ENCODE measurements at places on chromosomes 13 and 19.
A peak's percentile ranks its signal among the peaks of the same experiment; 100 is the strongest.

DNA sequence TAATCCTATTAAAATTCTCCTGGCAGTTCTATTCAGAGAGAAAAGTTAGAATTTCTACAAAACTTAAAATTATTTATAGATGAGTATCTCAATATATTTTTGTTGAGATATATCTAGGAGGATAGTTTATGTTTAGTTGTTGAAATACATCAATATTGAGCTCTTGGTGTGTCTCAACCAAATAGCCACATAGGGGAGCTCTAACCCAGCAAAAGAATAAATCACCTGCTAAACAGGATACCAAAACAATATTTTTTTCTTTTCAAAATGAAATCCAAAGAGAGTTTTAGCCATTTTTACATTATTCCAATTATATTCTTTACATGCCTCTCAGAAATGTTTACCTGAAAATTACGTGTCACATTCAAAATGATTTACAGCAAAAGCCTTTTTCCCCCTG lies 954.7 kb downstream of the SLITRK6 start:
- no peak for DNase-seq

- DNase-seq, result no peak
Measured at GRCh38 chr13:87906411-87906810, 235.2 kb downstream of the SLITRK5 start.

DNA sequence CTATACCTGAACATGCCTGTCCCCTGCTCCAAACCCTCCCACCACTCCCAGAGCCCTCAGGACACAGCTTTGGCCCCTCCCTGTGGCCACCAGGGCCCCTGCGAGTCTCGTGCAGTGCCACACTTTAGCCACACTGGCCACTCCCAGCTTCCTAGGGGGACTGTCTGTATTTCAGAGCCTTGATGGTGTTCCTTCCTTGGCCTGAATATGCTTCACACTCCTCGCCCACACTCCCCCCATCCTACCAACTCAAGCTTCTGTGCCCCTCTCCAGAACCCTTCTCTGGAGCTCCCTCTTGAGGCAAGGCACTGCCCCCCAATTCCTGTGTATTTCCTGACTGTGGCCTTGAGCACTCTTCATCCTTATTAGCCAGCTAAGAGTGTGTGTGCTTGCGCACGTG lies 80.2 kb downstream of the DPF1 start:
- DNase-seq, result no peak

GRCh38 chr19:52139252-52140031 lies at the start of gene ZNF616:
TSS of gene ZNF616 (minus strand) at chr19:52139938. CDS start at chr19:52130512, 9,426 bp downstream.
- peak; percentile 95 for DNase-seq

- no peak for DNase-seq
Measured at GRCh38 chr19:1858412-1859081, 4.8 kb downstream of the KLF16 start.

DNA sequence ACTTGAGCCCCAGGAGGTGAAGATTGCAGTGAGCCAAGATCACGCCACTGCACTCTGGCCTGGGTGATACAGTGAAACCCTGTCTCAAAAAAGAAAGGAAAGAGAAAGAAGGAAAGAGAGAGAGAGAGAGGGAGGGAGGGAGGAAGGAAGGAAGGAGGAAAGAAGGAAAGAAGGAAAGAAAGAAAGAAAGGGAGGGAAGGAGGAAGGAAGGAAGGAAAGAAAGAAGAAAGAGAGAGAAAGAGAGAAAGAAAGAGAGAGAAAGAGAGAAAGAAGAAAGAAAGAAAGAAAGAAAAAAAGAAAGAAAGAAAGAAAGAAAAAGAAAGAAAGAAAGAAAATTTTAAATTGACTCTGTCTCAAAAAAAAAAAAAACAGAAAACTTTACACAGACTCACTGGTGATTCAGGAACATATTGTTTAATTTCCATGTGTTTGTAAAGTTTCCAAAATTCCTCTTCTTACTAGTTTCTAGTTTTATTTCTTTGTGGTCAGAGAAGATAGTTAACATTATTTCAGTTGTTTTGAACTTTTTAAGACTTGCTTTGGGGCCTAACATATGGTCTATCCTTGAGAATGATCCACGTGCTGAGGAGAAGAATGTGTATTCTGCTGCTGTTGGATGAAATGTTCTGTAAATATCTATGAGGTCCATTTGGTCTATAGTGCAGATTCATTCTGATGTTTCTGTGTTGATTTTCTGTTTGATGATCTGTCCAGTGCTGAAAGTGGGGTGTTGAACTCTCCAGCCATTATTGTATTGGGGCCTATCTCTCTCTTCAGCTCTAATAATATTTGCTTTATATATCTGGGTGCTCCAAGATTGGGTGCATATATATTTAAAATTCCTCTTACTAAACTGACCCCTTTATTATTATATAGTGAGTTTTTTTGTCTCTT lies 204.4 kb upstream of the SERP2 start:
- DNase-seq, result no peak

- no peak for DNase-seq
Measured at GRCh38 chr13:26168835-26169234, 53.3 kb downstream of the RNF6 start.

DNA sequence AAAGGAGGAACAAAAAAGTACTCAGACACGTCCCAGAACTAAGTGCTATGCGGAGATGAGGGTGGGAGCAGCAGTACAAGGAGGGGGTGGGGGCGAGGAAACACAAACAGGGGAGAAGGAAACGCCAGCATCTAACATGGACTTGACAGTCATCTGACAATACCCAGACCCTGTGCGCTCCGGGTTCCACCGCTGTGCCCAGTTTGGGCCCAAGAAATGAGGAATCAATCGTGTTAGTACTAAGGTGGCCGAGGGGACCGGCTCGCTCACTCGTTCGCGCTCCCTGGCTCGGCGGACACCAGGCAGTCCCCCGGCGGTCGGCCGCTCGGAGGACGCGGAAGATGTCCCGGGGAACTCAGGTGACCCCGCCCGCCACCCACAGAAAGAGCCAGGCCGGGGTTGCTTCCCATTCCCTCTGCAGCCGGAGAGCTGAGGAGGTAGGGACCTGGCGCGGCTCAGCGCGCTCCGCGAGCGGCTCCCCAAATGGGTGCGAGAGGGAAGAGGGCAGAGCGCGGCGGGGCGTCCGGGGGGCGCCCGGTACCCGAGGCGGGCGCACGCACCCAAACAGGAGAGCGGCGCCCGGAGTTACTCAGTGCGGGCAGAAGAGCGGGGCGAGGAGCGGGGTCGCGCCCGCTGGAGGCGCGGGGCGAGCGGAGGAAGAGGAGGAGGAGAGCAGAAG lies 616 bp downstream of the TSHZ3 start:
- DNase-seq, result no peak

DNA sequence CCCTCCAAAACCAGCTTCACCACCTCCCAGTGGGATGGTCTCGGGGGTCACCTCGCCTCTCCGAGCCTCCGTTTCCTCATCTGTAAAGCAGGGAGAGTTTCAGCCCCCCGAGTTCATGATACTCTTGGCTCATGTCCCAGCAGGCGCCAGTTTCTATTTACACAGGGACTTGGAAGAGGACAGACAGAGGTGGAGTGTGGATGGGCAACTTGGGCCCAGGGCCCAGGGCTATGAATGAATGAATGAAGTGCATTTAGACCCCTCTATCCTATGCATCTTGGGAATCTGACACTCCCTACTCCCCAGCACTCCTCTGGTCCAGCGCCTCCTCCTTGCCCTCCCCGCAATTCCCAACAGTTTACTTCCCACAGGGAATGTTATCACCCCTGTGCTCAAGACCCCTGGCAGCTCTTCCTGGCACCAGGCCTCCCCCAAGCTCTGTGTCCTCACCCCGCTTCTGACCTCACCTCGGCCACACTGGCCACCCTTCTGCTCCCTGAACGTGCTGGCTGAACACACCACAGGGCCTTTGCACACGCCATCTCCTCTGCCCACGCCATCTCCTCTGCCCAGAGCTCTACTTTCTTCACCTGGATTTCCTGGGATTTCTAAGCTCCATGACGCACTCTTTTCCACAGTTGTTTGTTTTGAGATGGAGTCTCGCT lies 4.9 kb upstream of the C2CD4C start:
- no peak for DNase-seq

DNA sequence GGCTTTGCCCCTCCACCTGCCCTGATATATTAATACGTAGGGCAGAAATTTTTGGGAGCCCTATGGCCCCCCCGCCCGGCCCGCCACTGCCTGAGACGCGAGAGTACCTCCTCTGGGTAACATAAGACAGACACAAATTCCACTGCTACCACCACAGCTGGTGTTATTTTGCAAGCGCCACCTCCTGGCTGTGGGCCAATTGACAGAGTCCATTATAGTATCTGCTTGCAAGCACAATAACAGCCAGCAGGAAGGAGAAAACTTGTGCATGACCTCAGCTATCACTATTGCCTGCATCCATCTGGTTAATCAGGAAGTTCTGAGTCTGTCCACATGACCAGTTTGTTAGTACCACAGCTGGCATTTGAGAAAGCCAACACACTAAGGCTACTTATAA lies 25.3 kb upstream of the OR10H2 start:
- no peak for DNase-seq

DNA sequence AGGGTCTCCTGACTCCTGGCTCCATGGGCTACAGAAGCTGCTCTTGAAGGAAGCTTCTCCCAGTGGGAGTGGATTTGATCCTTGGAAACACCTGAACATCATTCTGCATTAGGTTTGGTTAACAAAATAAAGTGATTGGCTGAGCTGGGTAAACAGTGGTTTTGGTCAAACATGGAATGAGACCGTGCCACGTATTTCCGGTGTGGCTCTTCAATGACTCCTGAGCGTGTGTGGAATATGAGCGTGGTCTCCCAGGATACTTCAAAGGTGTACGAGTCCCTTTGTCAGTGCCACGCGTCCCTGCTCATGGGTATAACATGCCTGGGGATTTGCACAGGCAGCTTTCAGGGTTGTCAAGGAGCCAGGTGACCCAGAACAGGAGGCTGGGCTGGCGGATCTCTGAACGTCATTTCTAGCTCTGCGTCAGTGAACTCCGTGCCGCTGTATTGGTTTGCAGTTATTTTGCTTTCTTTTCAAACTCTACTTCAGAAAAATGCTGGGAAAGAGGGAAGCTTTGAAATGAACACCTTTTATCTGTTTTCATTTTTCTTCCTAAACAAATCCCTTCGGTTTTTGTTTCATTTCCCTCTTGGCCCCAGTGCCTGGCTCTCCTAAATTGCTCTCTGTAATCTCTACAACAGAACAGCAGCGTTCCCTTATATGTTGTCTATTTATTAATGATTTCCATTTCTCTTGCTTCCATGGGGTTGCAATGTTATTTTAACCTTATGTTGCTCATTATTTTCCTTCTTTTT lies 26.3 kb upstream of the GJB6 start:
- no peak for DNase-seq

GRCh38 chr13:29594303-29594709 lies 1.2 kb downstream of the SLC7A1 start:
- peak; percentile 65 for DNase-seq

- no peak for DNase-seq
Measured at GRCh38 chr19:17812099-17812498, 9.2 kb downstream of the INSL3 start.

DNA sequence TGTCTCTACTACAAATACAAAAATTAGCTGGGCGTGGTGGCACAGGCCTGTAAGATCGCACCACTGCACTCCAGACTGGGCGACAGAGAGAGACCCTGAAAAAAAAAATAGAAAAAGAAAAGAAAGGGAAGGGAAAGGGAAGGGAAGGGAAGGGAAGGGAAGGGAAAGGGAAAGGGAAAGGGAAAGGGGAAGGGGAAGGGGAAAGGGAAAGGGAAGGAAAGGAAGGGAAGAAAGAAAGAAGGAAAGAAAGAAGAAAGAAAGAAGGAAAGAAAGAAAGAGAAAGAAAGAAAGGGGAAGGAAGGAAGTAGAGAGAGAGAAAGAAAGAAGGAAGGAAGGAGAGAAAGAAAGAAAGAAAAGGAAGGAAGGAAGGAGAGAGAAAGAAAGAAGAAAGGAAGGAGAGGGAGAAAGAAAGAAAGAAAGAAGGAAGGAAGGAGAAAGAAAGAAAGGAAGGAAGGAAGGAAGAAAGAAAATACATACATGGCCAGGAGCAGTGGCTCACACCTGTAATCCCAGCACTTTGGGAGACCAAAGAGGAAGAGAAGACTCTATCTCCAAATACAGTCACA lies 8.1 kb upstream of the SYDE1 start:
- no peak for DNase-seq

DNA sequence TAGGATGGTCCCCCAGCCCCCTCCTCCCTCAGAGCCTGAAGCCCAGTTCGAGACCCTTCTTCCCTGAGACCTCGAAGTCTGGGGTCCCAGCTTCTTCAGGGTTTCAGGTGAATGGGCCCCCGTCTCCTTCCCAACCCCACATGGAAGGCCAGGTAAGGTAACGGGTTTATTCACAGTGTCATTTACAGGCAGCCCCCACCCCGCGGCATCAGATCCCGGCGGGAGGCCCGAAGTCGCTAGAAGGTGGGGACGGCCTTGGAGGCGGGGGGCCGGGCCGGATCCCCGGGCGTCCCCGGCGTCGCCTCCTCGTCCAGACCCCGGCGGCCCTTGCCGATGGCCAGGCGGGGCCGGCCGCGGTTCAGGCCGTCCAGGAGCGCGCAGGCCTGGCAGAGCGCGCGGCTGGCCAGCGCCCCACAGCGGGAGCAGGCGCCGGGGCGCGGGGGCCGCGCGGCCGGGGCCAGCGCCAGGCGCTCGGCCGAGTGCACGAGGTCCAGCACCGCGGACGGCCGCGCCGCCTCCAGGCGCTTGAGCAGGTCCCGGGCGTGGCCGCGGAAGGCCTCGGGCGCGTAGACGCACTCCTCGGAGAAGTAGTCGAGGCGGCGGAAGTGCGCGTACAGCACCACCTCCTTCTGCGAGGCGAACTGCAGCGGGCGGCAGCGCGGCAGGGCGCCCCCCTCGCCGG lies 9.7 kb downstream of the CTU1 start:
- no peak for DNase-seq

GRCh38 chr13:44778761-44779484 lies 202.8 kb upstream of the TSC22D1 start:
- DNase-seq, result no peak

- DNase-seq, result no peak
Measured at GRCh38 chr13:24381541-24382265, 72.3 kb downstream of the C1QTNF9 start.

DNA sequence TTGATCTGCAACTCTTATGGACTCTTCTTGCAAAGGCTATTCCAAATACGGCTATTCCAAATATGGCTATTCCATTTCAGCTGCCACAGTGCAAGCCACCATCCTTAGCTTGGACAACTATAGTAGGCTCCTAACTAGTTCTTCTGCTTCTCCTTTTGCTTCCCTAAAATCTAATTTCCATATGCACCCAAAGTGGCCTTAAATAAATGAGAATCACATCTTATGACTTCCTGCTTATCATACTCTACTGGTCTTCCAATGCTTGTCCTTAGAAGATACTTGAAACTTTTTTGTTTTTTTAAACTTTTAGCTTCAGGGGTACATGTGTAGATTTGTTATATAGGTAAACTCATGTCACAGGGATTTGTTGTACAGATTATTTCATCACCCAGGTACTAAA lies 4.9 kb downstream of the UCHL3 start:
- DNase-seq, result no peak

All from G401 (cell line).